Stimulated activated memory B cell treated with anti-CD40 and anti-IgM and Interleukin-4, amounts not matched to agents 10 μg/mL and 1 μg/mL and 100 μg/mL, for 72 hours (primary cell): ENCODE measurements at places on chromosomes 5 and 9.
A peak's percentile ranks its signal among the peaks of the same experiment; 100 is the strongest.

GRCh38 chr9:86135371-86135770 lies 36.0 kb upstream of the GOLM1 start:
- no peaks in the 10 kb centered on the region for H3K36me3 ChIP-seq
- H3K27ac ChIP-seq: no peak overlapping the region
- ATAC-seq: no peak
- peaks cover 5% of the 10 kb centered on the region for H3K27me3 ChIP-seq
- no peak overlapping the region for H3K4me3 ChIP-seq

DNA sequence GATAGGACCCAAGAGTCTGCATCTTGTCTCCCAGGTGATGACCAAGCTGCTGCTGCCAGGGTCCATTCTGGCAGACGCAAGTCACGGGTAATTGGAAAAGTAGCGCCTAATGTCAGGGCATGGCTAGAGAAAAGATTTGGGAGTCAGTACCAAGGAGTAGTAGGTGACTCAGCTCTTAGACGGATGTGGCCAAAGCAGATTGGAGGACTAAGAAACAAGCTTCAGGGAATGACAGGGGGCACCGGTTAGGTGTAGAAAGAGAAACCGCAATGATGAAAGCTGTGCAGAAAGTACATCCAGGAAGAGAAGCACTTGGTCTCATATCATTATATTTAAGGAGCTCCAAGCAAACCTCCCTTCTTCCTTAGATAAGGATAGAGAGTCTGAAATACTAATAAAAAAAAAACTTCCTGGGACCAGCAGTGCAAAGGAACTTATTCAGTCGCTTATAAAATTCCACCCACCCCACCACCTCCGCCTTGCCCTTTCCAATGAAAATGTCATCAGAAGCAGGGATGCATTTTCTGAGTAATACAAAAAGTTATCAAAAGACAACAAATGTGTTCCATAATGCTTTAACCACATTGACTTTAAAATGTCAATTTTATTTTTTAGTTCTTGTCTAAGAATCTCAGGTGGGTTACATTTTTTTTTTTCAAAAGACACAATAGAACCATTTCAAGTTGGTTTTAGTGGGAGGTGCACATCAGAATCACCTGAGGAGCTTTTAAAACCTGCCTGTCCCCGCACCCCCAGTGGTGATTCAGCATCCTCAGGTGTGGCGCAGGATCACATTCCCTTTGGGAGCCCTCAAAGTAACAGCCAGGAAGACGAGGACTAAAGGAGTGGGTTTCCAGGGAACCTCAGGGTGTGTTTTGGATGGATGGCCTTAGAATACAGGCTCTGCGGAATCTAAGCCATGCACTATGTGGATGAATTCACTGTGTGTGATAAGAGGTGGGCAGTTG lies 31.2 kb downstream of the PTPN3 start:
- peaks cover 25% of the 10 kb centered on the region for H3K27me3 ChIP-seq
- H3K4me3 ChIP-seq: no peak overlapping the region
- H3K4me1 ChIP-seq: no peaks in the 10 kb centered on the region
- no peaks in the 10 kb centered on the region for H3K36me3 ChIP-seq
- no peak overlapping the region for H3K27ac ChIP-seq

- no peak overlapping the region for H3K4me3 ChIP-seq
- H3K4me1 ChIP-seq: no peaks in the 10 kb centered on the region
- no peak overlapping the region for H3K27ac ChIP-seq
- ATAC-seq: no peak
These were observed 86.6 kb downstream of the MACROH2A1 start for GRCh38 chr5:135312255-135312935.

DNA sequence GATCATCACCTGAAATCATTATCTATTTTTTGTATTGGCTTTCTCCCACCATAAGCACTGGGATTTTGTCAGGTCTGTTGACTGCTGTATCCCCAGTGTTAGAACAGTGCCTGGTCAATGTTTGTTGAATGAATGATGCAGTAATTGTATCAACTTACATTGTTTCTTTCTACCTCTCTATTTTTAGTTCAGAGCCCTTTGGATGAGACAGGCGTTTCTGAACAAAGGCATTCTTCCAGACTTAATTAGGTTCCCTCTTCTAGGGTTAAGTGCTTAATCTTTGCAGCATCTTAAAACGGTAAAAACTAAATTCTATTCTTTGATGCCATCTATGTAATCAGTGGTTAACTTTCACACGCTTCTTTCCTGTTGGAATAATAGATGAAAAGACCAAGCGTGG lies 26.3 kb downstream of the SLC44A1 start:
- no peak for ATAC-seq
- no peak overlapping the region for H3K4me3 ChIP-seq
- peaks cover 5% of the 10 kb centered on the region for H3K36me3 ChIP-seq
- peaks cover 14% of the 10 kb centered on the region for H3K4me1 ChIP-seq
- H3K27me3 ChIP-seq: no peaks in the 10 kb centered on the region

- peaks cover 14% of the 10 kb centered on the region for H3K4me1 ChIP-seq
- no peaks in the 10 kb centered on the region for H3K27me3 ChIP-seq
- H3K27ac ChIP-seq: peak overlapping the region; percentile 78
- H3K36me3 ChIP-seq: peaks cover 48% of the 10 kb centered on the region
These were observed 1.3 kb downstream of the BRD9 start for GRCh38 chr5:891117-891836.
